ENCODE measurements at places on chromosomes 6 and 20.

DNA sequence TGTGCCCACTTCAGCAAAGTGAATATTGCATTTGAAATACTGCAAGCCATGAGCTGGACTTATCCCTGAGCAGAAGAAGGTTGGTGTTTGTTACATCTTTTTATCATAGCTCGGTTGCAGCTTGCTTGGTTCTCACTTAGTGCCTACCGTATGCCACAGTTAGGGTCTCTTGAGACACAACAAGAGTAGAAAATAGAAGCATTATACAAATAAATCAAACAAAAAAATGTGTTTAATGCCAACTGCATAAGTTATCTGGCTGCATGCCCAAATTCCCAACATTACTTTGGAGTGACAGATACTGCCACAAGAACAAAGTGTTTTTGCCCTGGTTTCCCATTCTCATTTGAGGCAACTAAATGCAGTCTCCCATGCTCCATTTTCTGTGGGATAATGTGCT lies 53.9 kb upstream of the LAMP5 start:
- no peak for DNase-seq

DNA sequence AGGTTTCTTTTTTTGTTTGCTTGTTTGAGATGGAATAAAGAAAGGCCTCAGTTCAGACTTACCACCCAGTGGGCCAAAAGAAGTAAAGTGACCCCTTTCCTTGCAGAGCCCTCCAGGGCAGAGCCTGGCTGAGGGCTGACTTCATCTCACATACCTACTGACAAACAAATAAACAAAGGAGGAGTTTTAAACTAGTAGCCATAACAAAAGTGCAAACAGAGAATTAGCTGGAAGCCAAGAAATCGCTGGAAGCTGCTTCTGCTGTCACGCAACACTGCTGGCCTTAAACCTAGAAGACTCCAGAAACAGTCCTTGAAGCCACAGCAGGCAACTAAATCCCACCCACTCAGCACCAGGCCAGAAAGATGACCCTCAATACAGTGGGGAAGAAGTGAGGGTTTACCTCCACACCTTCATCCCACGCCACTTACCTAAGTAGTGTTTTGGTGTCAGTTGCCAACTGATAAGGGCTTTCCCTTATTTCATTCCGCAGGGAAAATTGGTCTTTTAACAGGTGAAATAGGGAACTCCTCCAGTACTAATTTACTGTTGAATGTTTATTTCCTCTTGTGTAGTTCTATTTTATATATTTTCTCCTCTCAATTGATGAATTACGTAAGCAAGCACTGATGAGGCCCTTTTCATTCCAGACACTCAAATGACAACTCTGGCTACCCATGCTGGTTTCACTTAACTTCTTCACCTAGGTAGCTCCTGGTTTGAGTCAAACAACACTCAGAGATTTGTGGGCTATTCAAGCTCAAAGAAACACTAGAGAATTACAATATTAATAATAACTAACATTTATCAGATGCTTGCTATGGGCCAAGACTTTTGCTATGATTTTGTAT lies 46.2 kb downstream of the EDN1 start:
- no peak for DNase-seq

DNA sequence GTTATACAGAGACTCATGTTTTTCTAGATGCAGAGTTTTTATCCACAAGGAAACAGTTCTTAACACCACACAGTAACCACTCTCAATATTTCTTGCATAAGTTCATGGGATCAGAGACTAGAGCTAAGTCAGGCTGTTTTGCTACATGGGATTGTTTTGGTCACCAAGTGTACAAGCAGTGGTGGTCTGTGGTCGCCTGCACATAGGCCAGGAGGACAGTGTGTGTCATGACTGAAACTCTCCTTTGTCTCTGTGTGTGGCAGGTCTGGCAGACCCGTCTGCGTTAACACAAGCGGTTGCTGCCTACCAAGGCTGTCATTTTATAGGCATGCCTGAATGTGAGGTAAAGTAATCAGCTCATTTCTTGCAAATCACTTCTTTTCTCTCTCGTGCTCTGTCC lies 18.9 kb downstream of the WRNIP1 start:
- no peak for DNase-seq

- DNase-seq: no peak
Observed at GRCh38 chr6:16079354-16079753, 49.5 kb upstream of the MYLIP start.

GRCh38 chr6:108665495-108666196 lies 104.9 kb downstream of the FOXO3 start:
- no peak for DNase-seq

All from NCI-H526 (cell line).